ENCODE measurements at places on chromosomes 16 and 17.

DNA sequence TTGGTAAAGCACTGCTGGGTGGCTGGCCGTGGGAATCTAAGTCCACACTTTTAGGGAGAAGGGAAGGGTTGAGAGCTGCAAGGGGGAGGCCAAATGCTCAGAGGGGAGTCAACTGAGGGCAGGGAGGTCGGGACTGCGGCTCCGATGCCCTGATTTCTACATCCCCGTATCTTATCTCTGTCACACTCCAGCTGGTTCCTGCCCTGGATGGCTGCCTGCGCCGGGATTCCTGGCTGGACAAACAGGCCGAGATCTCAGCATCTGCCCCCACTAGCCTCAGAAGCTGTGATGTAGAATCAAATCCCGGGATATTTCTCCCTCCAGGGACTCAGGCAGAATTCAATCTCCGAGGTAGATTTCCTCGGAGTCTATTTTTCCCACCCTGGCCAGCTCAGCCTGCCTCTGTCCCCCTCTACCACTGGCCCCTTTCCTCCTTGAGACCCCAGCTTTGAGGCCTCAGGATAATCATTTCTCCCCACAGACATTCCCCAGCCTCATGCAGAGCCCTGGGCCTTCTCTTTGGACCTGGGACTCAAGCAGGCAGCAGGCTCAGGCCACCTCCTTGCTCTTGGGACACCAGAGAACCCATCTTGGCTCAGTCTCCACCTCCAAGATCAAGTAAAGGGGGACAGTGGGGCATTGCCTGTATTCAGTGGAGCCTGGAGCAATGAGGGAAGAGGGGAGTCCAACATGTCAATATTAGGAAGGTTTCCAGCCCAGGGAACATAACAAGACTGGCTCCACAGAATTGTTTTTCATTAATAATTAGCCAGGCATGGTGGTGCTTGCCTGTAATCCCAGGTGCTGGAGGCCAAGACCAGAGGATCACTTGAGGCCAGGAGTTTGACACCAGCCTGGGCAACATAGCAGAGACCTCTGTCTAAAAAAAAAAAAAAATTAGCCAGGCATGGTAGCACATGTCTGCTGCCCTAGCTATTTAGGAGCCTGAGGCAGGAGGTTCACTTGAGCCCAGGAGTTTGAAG is 1.8 kb downstream of the SHBG start:
- no peak for DNase-seq

DNA sequence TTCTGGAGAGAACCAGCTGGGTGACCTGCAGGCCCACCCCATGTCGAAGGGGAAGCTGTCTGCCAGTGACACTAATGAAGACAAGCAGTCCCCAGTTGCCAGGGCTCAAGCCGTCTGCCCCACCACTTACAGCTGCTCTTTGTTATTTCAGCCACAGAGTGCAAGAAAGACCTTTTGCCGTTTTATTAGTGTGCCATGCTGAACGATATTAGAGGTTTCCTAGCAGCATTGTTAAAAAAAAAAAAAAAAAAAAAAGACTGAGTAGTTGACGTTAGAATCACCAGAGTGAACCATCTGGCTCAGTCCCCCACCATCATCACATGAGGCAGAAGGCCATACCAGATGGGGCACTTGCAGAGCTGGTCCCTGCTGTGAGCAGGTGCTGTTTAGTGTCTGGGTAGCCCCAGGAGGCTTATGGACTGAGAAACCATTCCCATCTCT is 26.5 kb upstream of the SLC39A11 start:
- DNase-seq = no peak

- DNase-seq = no peak
Measured at GRCh38 chr17:7712111-7712771, 5.3 kb upstream of the DNAH2 start.

GRCh38 chr16:14125000-14125681 is 54.0 kb downstream of the MRTFB start:
- no peak for DNase-seq

- DNase-seq = no peak
Measured at GRCh38 chr16:86508028-86508946, 2.0 kb upstream of the FOXF1 start.

DNA sequence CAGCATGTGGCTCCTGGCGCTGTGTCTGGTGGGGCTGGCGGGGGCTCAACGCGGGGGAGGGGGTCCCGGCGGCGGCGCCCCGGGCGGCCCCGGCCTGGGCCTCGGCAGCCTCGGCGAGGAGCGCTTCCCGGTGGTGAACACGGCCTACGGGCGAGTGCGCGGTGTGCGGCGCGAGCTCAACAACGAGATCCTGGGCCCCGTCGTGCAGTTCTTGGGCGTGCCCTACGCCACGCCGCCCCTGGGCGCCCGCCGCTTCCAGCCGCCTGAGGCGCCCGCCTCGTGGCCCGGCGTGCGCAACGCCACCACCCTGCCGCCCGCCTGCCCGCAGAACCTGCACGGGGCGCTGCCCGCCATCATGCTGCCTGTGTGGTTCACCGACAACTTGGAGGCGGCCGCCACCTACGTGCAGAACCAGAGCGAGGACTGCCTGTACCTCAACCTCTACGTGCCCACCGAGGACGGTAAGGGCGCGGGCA is 645 bp downstream of the NLGN2 start:
- no peak for DNase-seq

DNA sequence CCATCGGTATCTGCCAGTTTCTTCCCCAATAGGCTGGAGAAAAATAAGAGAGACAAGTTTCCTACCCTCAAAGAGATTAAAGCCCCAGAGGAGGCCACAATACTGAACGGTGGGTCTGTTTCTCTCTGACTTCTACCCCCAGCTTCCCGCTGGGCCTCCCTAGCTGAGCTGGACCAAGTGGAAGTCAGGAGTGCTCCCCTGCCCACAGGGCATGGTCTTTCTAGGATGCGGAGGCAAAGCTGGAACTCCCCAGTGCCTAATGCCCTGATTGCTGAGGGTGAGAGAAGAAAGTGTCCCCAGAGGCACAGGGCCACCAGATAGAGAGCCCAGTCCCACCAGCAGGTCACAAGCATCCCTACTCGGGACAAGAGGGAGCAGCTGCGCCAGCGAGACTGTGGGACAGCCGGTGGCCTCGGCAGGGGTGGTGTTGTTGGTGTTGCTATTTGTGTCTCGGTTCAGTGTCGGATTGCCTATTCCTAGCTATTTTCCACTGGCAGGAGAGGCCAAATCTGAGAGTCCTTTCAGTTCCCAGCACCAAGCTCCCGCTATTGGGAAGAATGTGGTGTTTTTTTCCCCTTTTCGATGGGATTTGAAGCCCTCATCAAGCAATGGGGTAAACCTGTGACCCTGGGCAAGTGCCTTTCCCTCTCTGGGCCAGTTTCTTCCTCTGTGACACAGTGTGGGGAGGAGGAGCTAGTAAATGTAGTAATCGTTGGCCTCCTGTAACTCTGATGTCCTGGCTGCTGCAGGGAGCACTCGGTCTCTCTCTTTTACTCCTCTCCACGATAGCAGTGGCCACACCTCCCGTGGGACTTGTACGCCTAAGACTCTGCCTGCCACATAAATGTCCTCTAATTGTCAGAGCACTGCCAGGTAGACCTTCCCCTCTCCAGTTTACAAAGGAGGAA is 22.5 kb upstream of the TBX2 start:
- DNase-seq = no peak

GRCh38 chr17:27457360-27457715 is 1.1 kb downstream of the KSR1 start:
- DNase-seq = no peak
